SK-N-SH (cell line): ENCODE measurements at places on chromosomes 1 and 21.

- no peak for DNase-seq
These were observed 247.9 kb upstream of the B3GALT2 start for GRCh38 chr1:193434319-193434718.

DNA sequence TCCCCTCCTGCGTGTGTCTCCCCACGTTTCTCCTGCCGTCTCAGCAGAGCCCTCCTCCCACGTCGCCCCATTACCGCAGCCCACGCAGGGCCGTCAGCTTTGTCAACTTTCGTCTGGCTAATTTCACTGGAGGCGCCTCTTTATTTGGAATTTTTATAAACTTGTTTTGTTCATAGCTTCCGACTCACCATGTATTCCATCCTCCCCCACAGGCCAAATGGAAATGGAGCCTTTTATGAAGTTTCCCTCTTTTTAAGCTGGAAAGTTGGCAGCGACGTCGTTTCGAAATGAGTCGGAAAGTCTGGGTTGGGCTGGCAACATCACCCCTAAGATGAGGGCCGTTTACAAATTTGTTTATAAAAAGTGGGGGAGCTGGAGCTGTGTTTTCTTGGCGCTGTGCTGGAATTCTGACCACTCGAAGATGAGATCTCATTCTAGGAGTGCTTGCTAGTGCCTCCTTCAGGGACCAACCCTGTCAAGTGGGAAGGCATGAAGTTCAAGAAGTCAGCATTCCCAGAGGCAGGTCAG is 23.7 kb upstream of the SLC45A1 start:
- no peak for DNase-seq

GRCh38 chr1:205528887-205529825 is 24.7 kb downstream of the CDK18 start:
- peak; percentile 97 for DNase-seq

- DNase-seq = peak; percentile 31
These were observed 97.9 kb upstream of the RGS1 start for GRCh38 chr1:192477630-192478029.

DNA sequence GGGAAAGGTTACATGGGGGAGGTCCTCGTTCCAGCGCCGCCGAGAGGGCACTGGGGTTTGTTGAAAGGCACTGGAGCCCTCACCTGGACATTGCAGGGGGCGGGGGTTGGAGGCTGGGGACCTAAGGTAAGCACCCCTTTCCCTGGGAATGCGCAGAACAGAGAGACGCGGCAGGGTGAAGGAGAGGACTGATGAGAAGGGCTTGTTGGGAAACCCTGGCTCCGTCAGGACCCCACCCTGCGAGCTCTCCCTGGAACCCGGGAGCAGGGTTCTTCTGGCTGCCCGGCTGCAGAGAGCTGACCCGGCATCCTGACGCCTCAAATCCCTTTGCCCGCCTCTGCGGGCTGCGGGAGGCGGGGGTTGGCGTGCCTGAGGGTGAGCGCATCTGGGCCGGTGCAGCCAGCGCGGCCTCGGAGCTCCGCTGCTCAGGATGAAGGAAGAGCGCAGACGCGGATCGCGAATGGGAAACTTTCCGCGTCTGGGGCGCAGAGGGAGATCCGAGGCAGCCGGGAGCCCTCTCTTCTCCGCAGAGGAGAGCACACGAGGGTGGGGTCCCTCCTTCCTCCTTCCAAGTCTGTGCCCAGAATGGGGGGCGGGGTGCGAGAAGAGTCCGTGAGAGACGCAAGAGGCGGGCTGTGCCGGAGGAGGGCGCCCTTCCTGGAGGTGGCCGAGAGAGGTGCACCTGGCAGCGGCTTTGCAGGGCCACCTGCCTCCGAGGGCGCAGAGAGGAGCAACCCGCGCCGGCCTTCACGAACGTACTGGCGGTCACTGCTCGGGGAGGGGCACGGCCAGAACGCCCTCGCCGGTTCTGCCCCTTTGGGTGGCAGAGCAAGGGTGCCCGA is 2.4 kb downstream of the IGSF21 start:
- DNase-seq = peak; percentile 80

DNA sequence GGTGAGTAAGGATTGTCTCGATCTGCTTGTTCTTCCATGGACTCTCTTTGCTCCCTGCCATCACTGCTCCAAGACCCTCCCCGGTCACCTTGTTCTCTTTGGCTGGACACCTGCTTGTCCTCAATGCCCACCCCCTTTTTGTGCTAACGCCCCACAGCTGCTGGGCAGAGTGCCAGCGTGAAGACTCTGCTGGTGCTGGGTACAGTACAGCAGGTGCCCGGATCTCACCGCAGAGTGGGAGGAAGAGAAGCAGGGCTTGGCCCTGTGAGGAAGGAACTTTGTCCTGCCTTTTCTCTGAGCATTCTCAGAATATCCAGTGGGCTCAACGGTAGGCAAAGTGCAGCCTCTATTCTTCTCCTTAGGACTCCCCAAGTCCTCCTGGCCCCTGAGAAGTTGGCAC is 90.1 kb downstream of the PLXNA2 start:
- DNase-seq = no peak

- no peak for DNase-seq
These were observed 12.0 kb upstream of the BGLAP start for GRCh38 chr1:156229809-156230472.

- no peak for DNase-seq
These were observed 5.0 kb upstream of the ACOT11 start for GRCh38 chr1:54542962-54543539.

GRCh38 chr1:67618285-67619018 is 66.5 kb upstream of the GADD45A start:
- no peak for DNase-seq

GRCh38 chr1:238438311-238439270 is 547.9 kb upstream of the ZP4 start:
- no peak for DNase-seq

GRCh38 chr1:115251856-115252255 is 86.2 kb downstream of the NGF start:
- peak; percentile 59 for DNase-seq

GRCh38 chr1:36764798-36765197 is 269.5 kb downstream of the GRIK3 start:
- peak; percentile 42 for DNase-seq

GRCh38 chr1:17420391-17420918 is 19.0 kb downstream of the RCC2 start:
- no peak for DNase-seq

- no peak for DNase-seq
These were observed 158.6 kb upstream of the C1orf174 start for GRCh38 chr1:4058706-4059105.

DNA sequence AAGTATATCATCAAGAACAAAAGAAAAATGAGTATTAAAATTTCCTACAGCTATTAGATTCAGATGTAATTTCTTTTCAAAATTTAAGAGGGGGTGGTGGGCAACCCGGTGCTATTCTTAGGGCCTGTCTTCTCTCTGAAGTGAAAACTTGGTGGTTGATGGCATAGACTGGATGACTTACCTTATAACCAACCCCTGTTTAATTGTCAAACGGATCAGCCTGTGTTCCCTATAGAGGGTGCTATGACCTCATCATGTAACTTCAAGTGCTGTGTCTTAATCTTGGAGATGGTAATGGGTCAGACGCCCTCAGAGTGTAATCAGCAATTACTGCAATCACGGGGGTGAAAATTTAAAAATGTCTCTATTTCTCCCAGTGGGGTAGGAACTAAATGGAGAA is 176.2 kb downstream of the PCP4 start:
- DNase-seq = no peak

GRCh38 chr1:94079989-94080388 is 41.0 kb downstream of the ABCA4 start:
- DNase-seq = no peak

- DNase-seq = no peak
These were observed 15.2 kb downstream of the VSIG8 start for GRCh38 chr1:159847231-159847630.

GRCh38 chr1:196734006-196734405 is 40.6 kb upstream of the CFHR3 start:
- no peak for DNase-seq

DNA sequence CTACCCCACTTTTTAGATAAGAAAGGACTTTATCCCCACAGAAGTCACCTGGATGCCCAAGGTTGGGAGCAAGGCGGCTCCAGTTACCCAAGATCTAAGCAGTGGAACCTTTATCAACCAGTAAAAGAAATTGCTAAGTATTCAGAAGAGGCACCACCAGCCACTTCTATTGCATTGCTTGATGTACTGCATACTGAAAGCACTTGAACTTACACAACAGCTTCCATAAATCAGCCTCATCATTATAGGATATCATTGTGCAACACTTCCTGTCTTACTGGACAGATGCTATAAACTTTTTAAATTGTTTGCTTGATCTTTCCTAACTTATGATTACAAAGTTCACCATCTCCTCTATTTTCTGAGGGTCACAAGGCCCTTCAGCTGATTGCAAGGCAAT is 642.7 kb upstream of the CXADR start:
- no peak for DNase-seq

- DNase-seq = no peak
These were observed 1760.3 kb downstream of the NCAM2 start for GRCh38 chr21:22758478-22758877.

GRCh38 chr1:161274874-161275273 is 16.3 kb downstream of the PCP4L1 start:
- peak; percentile 65 for DNase-seq

- DNase-seq = no peak
These were observed 20.7 kb downstream of the PLOD1 start for GRCh38 chr1:11955221-11955620.

DNA sequence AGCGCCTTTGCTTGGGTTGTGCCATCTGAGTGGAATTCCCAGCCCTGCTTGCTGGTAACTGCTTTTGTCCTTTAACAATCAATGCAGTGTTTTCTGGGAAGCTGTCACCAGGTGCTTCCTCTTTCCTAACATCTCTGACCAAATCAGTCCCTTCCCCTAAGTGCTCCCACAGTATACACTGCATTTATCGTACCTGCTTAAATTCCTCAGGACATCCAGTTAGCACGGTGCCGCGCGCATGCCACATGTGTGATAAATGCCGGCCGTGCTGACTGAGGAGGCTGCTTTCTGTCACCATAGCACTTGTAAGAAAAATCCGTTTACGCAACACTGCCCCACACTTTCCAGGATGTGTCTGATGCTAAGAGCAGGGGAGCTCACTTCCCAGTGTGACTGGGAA is 115.4 kb downstream of the BCAR3 start:
- DNase-seq = no peak

- DNase-seq = no peak
These were observed 73.3 kb downstream of the MDM4 start for GRCh38 chr1:204589409-204590038.

DNA sequence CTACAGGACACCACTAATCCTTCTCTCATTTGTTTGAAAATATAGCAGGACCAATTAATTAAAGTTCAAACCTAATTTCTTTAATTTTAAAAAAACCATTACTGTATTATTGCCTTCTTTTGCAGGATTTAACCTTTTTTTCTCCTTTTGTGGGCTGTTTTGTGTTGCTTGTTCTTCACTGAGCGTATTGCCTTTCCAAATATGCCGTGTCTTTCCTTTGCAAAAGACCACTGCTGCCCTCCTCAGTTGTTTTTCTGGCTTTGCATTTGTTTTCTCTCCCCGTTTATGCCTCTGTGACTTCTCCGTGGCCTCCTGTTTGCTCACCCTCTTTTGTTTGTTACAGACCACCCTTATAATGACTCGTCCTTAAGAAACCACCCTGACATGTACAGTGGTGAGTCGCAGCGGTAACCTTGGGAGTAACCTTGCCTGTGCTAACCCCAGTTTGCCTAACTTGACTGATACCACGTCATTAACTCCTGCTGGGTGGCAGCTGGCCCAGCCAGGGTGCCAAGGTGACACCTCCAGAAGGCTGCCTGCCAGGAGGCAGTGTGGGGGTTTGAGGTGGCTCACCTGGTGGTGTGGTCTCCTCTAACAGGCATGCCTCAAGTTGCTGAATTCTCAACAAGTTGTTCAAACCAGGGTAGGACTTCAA is 81.1 kb upstream of the CNTN2 start:
- no peak for DNase-seq
